Renal cortex interstitium (tissue), 15 donors: ENCODE measurements at places on chromosomes 5 and 9. TPM values are rescaled to one million over a fixed set of nuclear protein-coding genes. Genes with fewer than 3 reads are reported as not detected.

Gene GAS1
- polyA plus RNA-seq: 47.1 TPM

Gene AKNA
- 10.7 TPM for polyA plus RNA-seq

Gene INSL4
- polyA plus RNA-seq: not detected

Gene EIF4E1B
- not detected for polyA plus RNA-seq

Gene TICAM2
- polyA plus RNA-seq: 3.8 TPM
